NCI-H1105 treated with DMSO at 0.1 percent for 48 hours (cell line): ENCODE measurements at places on chromosomes 7 and 10.

DNA sequence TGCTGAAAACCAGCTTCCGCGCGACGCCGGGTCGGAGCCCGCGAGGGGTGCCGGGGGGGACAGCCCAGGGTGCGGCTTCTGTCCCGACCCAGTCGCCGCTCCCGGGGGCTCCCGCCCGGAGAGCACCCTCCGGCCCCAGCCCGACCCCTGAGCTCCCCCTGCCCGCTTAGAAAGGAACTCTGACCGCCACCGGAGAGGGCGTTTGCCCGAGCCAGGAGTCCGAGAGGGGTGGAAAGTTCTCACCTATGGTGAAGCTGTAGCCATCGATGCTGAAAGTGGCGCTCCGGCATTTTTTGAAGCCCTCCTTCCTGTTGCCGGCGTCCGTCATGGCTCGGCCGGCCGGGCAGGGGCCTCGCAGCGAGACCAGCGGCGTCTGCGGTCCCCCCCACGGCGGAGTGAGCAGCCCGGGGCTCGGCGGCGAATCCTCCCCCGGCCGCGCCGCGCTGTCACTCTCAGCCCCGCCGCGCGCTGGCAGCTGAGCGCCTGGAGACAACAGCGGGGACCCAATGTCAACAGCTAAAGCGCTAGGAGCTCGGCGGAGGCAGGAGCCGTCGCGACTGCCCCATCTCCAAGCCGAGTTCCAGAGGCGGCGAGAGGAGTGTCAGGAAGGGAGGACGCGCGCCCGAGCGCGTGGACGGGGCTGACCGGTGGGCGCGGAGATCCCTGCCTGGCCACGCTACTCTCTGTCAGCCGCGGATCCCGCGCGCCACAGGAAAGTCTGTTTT, 191.6 kb downstream of the LSM5 start:
- peak; percentile 47 for DNase-seq

- no peak for DNase-seq
Measured at GRCh38 chr7:43211286-43211685, 98.8 kb downstream of the HECW1 start.

GRCh38 chr7:47460251-47460989, 121.5 kb downstream of the TNS3 start:
- peak; percentile 92 for DNase-seq

- no peak for DNase-seq
Measured at GRCh38 chr7:141562972-141563371, 11.8 kb downstream of the AGK start.

GRCh38 chr7:78063758-78064157, 265.2 kb downstream of the PHTF2 start:
- DNase-seq = no peak

GRCh38 chr10:94890264-94891022, 48.0 kb upstream of the CYP2C9 start:
- DNase-seq = no peak

DNA sequence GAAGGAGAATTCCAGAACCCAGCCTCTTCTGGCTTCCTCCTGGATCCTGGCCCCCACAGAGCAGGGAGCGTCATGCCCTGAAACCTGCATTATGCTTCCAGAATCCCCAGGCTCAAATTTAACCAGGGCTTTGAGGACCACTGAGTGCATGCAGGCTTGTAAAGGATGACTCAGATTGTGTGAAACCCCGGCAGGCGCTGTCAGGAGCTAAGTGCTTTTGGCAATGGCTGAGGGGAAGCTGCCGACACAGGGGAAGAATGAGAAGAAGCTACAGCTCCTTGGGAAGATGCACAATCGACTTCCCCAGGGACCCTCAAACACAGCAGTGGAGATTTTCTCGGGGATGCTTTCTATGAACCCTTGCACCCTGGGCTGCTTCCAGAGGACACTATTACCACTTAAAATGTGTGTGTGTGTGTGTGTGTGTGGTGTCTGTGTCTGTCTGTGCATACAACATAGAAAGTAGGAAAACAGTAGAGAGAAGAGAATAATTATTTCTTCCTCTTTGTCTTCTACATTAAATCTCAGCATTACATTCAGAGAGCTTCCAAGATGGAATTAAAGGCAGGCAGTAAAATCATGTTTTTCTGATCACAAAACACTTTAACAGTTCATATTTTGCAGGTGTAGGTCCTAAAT, 183.5 kb upstream of the INHBA start:
- DNase-seq = no peak

DNA sequence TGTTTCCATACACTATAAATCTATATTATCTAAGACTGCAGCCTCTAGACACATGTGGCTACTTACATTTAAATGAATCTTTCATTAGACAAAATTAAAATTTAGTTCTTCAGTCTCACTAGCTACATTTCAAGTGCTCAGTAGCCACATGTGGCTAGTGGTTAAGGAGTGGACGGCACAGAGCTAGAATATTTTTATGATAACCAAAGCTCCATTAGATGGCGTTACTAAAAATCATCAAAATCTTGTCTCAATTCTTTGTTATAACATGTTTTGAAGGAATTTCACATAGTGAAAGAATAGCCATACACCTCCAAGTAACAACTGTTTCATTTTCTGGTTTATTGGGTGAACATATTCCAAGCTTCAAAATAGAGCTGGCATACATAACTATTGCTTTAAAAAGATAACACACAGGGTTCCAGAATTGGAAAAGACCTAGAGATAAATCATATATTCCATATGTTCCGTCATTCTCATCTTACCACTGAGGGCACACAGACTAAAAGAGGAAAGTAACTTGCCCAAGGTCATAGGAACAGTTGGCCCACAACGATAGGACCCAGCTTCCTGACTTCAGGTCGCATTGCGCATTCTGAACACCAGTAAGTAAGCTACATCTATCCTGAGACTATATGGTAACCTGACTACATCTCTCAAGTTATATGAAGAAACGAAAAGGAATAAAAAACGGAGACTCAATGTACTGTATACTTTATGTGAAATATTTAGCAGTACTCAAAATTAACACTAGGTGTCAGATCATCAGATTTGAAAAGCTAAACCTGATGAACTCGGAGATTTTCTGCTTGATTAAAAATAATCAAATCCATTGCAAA, 66.6 kb downstream of the CAV1 start:
- DNase-seq = peak; percentile 27

DNA sequence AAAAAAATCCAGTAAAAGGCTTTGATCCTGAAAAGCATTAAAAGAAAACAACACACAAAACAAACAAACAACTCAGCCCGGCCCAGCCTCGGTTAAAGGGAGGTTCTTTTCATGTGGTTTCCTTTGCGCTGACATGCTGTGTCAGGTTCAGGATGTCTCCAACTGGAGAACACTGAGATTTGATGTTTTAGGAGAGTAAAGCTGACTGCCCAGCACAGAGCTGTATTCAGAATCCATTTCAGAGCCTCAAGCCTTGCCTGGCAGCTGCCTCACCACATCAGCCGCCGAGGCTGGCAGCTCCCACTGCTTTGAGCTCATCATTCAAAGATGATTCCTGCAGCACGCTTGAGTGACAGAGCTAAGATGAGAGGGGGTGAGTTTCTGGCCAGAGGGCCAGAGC, 205.8 kb upstream of the LYZL1 start:
- no peak for DNase-seq

GRCh38 chr7:34656041-34656440, 2.0 kb upstream of the NPSR1 start:
- no peak for DNase-seq

GRCh38 chr10:26835025-26835424, 25.7 kb downstream of the ABI1 start:
- DNase-seq = no peak

DNA sequence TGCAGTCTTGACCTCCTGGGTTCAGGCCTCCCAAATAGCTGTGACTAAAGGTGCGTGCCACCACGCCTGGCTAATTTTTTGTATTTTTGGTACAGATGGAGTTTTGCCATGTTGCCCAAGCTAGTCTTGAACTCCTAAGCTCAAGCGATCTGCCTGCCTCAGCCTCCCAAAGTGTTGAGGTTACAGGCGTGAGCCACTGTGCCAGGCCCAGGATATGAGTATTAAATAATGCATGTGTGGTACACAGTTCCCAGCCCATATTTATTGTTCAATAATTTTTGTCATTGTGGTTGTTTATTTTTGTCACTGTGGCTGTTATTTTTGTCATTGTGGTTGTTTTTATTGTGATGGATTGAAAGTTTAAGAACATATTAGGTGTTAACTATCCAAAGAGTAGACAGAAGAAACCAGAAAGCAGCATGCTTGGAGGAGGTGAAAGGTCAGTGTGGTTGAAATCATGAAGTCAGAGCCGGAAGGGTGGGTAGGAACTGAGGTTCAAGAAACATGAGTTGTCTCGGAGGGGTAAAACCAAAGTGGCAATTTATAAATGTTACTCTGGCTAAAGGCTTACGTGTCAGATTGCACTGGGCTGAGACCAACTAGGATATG, 45.0 kb downstream of the MRC1 start:
- no peak for DNase-seq

DNA sequence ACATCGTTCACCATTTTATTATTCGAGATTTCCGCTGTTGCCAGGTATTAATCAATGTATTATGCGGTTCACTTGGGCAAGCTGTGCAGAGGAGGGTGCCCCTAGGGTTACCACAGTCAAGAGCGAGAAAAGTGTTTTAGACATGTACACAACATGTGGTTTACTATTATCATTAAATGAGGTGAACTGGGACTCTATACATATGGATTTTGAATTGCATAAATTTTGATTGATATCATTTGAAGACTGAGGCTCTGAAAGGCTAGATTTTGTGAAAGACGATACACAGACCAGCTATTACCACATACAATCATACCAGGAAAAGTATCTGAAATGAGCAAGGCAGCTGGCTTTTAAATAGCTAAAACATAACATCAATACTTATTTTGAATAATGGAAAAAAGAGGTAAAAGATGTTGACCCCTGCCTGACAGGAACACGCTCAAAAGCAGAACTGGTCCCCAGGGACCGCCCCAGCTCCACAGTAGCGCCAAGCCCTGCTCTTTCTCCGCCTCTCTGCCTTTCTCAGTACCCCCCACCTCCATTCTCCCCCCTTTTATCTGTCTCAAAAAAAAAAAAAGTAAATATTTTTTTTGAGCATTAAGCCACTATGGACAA, 413.4 kb upstream of the MKI67 start:
- DNase-seq = no peak

- DNase-seq = no peak
Measured at GRCh38 chr10:99328579-99329303, 415 bp upstream of the CNNM1 start.

DNA sequence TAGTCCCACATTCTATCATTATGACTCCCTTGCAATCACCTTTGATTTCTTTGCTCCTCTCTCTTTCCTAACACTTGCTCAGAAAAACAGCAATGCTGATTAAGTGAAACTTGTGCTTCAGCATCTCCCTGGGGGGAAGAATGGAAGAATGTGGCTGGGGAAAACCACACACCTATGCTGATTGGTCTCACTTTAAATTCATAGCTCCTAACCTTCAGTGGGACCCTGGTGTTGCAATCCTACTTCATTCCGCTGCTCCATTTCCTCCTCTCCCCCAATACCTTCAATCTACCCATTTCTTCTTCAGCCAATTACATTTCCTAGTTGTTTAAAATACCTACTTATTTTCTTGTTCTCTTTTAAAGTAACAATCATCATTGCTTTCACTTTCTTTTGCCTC, 1166.7 kb upstream of the C7orf33 start:
- no peak for DNase-seq

- no peak for DNase-seq
Measured at GRCh38 chr7:24365606-24366005, 81.6 kb downstream of the NPY start.

- no peak for DNase-seq
Measured at GRCh38 chr10:79286318-79286951, 60.8 kb upstream of the PPIF start.

DNA sequence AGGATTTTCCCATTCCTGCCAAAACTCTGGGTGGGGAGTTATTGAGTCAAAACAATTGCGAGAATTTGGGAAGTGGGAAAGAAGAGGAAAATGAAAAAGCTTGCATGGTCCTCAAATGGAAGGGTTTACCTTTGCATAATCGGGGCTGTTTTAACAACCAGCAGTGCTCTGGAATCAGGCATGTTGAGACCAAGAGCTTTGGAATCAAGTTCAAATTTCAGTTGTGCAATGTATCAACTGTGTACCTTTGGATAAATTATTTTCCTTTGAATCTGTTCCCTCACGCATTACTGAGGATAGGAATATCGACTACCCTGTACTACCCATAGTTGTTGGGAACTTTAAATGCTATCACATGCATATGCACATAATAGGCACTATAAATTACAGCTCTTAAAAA, 205.5 kb downstream of the JCAD start:
- DNase-seq = no peak

GRCh38 chr10:83252169-83252568, 887.1 kb upstream of the GHITM start:
- no peak for DNase-seq

DNA sequence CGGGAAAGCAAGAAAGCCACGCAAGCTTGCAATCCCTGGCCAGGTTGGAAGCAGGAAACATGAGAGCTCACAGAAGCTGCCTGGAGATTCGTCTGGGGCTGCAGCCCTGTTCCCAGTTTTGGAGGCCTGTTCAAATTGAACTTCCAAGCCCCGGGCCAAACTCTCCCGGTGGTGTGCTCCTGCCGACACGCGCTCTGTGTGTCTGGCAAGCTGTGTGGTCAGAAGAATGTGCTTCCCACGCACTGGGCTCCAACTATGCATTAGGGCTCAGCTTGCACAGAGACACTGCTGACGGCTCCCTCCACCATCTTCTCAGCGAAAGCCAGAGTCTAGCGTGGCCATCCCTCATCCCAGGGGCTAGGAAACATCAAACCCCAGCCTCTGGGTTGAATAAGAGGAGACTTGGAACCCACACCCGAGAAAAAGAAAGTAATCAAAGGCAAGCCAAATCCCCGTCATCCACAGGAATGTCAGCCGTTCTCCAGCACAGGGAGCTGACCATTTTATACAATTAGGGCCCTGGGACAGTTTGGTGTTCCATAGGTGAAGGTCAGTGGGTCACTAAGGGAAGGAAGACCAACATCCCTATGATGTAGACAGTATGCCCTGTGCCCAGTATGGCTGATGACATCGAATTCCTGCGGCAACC, 107.2 kb downstream of the FGFR2 start:
- no peak for DNase-seq

GRCh38 chr10:69815104-69815503, 13.4 kb downstream of the COL13A1 start:
- DNase-seq = no peak
